Activated CD4-positive, alpha-beta T cell treated with anti-CD3 and anti-CD28 coated beads, Interleukin-2, amount 10 ng/mL, durations not matched to agents 7 days and 5 days (primary cell): ENCODE measurements at places on chromosomes 13 and 19.

DNA sequence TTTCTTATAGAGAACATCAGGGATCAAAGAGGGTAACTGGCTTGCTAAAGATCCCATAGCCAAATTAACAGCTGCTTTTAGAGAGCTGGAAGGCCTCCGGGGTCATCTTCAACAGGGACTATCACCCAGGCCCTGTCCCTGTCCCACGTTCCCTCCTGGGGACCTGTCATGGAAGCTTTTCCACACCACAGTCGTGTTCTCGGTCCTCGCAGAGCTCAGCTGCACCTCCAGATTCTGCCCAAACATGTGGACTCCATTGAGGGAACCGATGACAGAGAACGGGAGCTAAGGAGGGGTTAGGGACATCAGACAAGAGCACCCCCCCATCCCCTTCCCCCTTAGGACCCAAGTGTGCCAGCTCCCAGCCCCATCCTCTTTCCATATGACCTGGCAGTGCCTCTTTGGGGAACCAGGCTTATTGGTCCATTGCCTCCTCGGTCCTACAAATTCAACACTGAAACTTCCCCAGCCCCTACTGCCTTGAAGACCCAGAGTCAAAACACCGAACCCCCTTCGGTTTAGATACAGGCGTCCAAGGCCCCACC is 568 bp downstream of the FUZ start:
- DNase-seq, result no peak

DNA sequence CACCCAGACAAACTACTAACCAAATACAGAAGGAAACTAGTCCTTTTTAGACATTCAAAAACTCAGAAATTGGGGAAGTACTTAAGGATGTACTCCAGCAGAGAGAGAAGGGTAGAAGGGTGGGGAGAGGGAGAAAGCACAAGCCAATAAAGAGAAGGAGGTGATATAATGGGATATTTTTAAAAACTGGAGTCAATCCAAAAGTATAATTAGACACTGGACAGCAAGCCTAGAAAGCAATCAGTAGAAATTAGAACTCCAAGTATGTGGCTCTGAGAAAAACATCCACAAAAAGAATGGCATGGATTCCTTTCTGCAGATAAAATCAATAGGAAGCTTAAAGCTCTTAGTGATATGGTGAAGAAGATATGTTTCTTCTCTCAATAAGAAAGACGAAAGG is 55.8 kb downstream of the PEPD start:
- no peak for DNase-seq

DNA sequence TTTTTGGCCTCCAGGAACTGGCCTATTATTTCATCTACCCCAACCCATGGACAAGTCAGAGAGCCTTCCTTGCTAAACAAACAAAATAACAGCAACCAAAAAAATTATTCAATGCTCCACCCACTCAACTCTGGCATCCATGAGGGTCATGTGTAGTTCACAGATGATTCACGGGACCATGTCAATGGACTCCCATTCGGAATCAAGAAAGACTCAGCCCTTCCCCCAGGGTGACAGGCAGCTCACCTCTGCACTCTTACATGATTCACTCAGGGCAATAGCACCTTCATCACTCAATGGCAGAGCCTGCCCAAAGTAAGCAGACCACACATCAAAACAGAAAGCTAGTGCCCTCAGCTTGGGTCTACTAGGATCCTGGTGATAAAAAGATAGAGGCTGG is 14.3 kb upstream of the SCEL start:
- DNase-seq, result no peak

- no peak for DNase-seq
These were observed 106.5 kb downstream of the LHFPL6 start for GRCh38 chr13:39496506-39496905.

DNA sequence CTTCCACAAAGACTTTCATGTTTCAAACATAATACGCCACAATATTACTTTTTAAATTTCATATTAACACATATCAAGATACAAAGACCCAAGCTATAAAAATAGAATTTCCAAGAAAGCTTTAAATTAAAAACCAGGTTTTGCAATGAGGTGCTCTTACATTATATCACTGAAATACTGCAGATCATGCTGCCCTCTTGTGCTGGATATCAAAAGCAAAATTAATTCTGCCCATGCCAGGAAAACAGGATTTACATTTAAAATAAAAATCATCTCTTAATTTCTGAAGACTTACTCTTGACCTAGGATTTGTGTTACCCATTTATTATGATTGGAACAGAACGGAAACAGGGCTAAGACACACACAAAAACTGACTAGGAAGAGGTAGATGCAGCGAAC is 145.0 kb downstream of the ABCC4 start:
- DNase-seq, result no peak

DNA sequence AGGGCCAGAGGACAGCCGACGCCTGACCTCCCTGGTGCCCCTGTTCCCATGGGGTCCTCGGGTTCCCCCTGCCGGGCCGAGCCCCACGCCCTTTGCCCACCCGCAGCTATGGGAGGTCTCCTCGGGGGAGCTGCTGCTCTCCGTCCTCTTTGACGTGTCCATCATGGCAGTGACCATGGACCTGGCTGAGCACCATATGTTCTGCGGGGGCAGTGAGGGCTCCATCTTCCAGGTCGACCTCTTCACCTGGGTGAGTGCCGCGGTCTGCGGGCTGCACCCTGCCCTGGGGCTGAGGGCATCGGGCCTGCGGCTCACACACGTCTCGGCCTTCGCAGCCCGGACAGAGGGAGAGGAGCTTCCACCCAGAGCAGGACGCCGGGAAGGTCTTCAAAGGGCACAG is 6.6 kb downstream of the WDR18 start:
- no peak for DNase-seq

- no peak for DNase-seq
These were observed 30.9 kb downstream of the MZT1 start for GRCh38 chr13:72696579-72696978.

- no peak for DNase-seq
These were observed 18.2 kb upstream of the IGFL1 start for GRCh38 chr19:46211201-46211881.

DNA sequence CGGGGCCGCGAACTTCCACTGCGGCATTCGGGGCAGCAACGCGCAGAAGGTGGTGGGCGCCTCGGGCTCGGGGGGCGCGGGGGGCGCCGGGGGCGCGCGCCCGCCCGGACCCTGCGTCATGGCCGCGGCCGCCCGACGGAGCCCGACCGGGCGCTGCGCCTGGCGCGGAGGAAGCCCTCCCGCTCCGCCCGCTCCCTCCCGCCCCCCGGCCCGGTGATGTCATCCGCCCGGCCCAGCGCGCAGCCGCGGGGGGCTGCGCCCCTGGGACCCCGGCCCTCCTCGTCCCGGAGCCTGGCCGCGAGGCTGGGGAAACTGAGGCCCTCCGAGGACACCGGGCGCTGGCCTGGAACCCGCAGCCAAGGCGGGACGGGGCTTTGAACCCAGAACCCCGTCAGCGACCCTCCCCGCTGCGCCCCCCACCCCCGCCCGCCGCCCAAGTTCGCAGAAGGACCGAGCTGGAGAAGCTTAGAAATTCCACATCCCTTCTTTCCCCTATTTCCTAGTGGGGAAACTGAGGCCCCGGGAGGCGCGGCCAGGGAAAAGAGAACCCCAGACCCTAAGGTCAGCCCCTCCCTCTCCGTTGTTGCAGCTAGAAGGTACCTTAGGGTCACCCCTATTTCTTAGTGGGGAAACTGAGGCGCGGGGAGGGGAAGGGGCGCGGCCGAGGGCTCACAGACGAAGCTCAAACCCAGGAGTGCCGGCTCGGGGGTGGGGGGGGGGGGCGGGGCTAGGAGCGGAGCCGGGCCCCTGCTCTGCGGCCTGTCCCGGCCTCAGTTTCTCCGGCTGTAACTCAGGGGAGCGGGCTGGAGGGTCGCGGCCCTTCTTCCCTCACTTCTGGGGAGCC is at the start of gene SHC2:
SHC2 (minus strand) TSS at position 157 of the 844 bp plus-strand sequence; CDS start at position 120, 37 bp downstream.
- no peak for DNase-seq

DNA sequence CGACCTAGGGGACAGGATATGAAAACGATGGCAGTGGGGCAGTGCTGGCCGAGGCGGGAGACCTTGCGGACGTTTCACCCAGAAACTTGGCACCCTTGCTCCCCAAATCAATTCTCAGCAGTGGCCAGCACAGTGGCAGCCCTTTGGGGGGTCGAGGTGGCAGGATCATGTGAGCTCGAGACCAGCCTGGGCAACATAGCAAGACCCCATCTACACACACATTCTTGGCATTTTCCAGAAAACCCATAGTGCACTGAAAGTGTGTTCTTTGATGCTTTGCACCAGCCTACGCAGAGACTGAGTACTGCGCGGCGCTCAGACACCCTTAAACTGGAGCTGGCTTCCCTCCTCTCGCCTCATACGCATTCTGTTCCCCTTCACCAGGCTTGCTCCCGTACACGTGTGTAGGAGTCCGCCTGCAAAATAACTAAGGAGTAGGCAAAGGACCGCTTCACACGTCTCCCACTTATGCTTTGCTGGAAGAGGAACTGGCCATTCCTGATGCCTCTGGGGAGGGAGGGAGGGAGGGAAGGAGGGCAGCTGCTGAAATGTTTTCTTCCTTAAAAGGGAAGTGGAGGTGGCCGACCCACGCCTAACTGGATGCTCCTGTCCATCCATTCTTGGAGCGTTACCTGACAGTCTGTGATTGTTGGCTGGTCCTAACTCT is 23.5 kb upstream of the MIER2 start:
- DNase-seq, result no peak

- no peak for DNase-seq
These were observed 43.4 kb downstream of the EFNB2 start for GRCh38 chr13:106491928-106492587.

GRCh38 chr19:3760871-3761361 is 576 bp downstream of the APBA3 start:
- DNase-seq, result peak; percentile 42

DNA sequence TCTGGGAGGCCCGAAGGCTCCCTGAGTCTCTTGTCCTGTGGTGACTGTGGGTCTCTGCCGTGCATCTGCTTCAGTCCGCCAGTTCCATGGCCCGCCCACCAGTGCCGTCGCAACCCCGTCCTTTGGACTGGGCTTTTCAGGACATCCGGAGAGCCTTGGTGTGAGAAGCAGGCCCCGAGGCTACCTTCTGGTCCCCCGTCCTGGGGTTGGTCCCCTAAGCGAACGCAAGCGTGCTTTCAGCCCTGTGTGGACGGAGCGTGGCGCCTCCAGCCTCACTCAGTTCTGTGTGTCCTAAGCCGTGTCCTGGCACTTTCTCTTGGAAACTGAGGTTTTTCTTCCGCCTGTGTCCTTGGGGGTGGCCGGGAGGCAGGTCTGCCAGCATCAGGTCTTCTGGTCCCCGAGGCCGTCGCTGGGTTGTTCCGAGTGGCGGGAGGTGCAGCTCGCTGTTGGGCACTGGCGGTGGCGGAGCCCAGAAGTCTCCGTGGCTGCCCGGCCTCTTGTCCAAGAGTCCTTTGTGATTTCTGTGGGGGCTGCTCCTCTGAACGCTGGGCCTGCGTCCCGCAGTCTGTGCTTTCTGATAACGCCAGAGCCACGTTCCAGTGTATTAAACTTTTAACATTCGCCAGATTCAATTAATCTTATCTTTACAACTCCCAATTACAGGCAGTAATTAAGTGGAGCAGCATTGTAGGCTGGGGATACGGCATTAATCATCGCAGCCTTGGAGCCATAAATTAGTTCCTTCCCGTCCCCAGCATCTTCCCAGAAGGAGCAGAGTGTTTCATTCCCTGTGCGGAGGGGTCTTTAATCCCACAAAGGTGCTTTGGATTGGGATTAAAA is 99.5 kb downstream of the KDM4B start:
- no peak for DNase-seq

GRCh38 chr13:30551189-30551588 is 66.5 kb upstream of the USPL1 start:
- DNase-seq, result peak; percentile 47

DNA sequence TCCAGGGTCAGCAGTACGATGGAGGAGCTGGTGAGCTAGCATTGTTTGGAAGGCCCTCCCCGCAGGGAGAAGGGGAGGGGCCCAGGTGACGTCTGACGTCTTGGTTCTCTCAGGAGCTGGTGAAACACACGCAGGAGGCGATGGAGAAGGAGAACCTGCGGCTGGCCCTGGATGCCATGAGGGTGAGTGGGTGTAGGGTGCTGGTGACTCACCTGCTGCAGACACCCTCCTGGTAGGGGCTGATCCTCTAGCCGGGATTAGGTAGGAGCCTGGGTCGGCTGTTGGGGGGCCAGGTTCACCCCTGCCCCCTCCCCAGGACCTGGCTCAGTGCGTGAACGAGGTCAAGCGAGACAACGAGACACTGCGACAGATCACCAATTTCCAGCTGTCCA is 55.8 kb downstream of the VAV1 start:
- no peak for DNase-seq

GRCh38 chr19:58294743-58295374 is 10.3 kb upstream of the ERVK3-1 start:
- DNase-seq, result no peak

- DNase-seq, result no peak
These were observed 17.2 kb downstream of the BLOC1S3 start for GRCh38 chr19:45195764-45196163.
